Activated CD4-positive, alpha-beta T cell treated with anti-CD3 and anti-CD28 coated beads, Interleukin-2, amount 10 ng/mL, durations not matched to agents 24 days and 14 days (primary cell): ENCODE measurements at places on chromosomes 4 and X.
A peak's percentile ranks its signal among the peaks of the same experiment; 100 is the strongest.

GRCh38 chr4:145613566-145614232 is 5.5 kb upstream of the MMAA start:
- H3K27ac ChIP-seq, result no peak overlapping the region
- peaks cover 2% of the 10 kb centered on the region for H3K27me3 ChIP-seq
- no peak overlapping the region for H3K4me3 ChIP-seq
- H3K36me3 ChIP-seq, result peaks cover 4% of the 10 kb centered on the region
- H3K4me1 ChIP-seq, result peaks cover 17% of the 10 kb centered on the region

DNA sequence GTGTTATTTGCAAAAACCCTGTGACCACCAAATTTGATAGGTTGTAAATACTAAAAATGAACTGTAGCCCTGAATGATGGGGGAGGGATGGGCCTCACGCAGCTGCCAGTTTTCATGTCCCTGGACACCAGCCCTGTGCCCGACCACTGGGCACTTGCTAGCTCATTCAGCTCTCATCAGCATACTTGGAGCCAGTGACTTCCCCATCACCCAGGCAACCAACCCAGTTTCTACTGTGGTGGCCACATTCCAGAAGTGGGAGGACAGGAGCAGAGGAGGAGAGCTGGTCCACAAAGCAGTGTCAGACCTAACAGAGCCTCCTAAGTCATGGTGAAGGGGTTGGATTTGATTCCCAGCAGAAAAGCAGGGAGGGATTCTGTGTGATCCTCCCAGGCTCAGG is 128.2 kb downstream of the CPEB2 start:
- H3K4me3 ChIP-seq, result no peak overlapping the region
- DNase-seq, result no peak
- no peaks in the 10 kb centered on the region for H3K4me1 ChIP-seq
- no peak overlapping the region for H3K27ac ChIP-seq
- no peaks in the 10 kb centered on the region for H3K27me3 ChIP-seq
- H3K36me3 ChIP-seq, result no peaks in the 10 kb centered on the region

- no peak overlapping the region for H3K27ac ChIP-seq
- peaks cover 40% of the 10 kb centered on the region for H3K36me3 ChIP-seq
- no peak overlapping the region for H3K4me3 ChIP-seq
- H3K4me1 ChIP-seq, result peaks cover 2% of the 10 kb centered on the region
These were observed 100.0 kb downstream of the TET2 start for GRCh38 chr4:105246712-105247111.

- H3K27ac ChIP-seq, result no peak overlapping the region
- no peak for DNase-seq
- no peak overlapping the region for H3K4me3 ChIP-seq
- peaks cover 24% of the 10 kb centered on the region for H3K27me3 ChIP-seq
These were observed 99.6 kb downstream of the SMIM20 start for GRCh38 chr4:26013629-26014028.

- no peak overlapping the region for H3K27ac ChIP-seq
- no peaks in the 10 kb centered on the region for H3K36me3 ChIP-seq
- no peaks in the 10 kb centered on the region for H3K4me1 ChIP-seq
- DNase-seq, result peak; percentile 68
These were observed 59.4 kb downstream of the POLR2B start for GRCh38 chr4:57037982-57038604.

- no peaks in the 10 kb centered on the region for H3K4me1 ChIP-seq
- H3K36me3 ChIP-seq, result no peaks in the 10 kb centered on the region
- no peak overlapping the region for H3K4me3 ChIP-seq
- no peak for DNase-seq
These were observed 208.1 kb downstream of the FAM47B start for GRCh38 chrX:35150642-35151239.
